Upper lobe of right lung (tissue), 1 donor: ENCODE measurements at places on chromosomes 6 and 20. TPM values are rescaled to one million over a fixed set of nuclear protein-coding genes. Genes with fewer than 3 reads are reported as not detected.

DNA sequence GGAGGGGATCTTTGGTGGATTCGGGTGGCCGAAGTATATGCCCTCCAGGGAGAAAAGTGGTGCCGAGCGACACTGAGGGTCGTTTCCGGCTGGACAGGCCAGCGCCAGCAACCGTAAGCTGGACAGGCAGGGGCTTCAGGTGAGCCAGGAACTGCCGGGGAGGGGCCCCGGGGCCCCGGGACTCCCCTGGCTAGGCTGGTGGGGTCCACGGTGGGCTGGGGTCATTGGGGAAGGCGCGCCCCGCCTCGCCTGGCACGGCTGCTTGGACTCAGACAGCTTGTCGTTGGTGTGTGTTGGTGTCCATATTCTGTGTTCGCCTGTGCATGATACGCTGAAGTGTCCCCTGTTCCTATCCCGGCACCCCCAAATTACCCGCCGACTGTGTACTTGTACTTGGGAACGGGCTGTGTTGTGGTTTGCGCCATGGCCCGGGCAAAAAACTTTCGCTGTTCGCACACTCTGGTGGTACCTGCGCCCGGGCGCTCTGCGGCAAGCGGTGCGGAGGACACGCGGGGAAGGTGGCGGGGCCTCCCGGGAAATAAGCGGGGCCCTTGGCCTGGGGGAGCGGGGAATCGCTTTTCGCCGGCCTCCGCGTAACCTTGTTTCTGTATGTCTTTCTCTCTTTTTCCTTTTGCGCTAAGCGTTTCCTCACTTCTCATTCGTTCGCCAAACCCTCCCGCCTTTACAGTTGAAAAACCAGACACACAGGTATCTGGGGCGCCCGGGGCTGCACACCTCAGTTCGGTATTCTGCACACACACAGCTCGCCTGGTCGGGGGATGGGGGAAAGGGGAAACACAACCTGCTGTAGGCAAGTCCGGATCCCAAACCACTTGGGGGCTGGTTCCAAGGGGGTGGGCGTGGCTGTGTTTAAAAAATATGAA, 3.2 kb downstream of the GNAS start:
- DNase-seq, result no peak
- H3K4me1 ChIP-seq, result peaks cover 3% of the 10 kb centered on the region
- no peaks in the 10 kb centered on the region for H3K36me3 ChIP-seq
- peaks cover 81% of the 10 kb centered on the region for H3K27me3 ChIP-seq
- H3K27ac ChIP-seq, result no peak overlapping the region

DNA sequence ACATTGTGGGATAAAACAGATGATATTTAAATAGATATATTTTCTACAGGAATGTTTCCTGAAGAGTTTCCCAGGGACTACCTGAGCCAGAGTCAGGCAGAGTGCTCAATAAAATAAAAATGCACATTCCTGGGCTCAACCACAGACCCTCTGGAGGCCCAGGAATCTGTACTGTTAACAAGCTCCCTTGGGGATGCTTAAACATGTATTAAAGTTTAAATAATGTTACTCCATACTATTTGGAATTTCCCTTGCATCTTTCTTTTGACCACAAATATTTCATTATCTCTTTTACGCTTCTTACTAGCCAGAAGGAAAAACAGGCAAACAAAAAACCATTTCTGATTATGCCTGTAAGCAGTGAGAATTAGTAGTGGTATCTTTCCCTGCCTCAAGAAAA, 42.3 kb downstream of the GPR63 start:
- H3K4me3 ChIP-seq, result no peak overlapping the region
- H3K27ac ChIP-seq, result no peak overlapping the region
- no peaks in the 10 kb centered on the region for H3K4me1 ChIP-seq
- no peaks in the 10 kb centered on the region for H3K36me3 ChIP-seq

DNA sequence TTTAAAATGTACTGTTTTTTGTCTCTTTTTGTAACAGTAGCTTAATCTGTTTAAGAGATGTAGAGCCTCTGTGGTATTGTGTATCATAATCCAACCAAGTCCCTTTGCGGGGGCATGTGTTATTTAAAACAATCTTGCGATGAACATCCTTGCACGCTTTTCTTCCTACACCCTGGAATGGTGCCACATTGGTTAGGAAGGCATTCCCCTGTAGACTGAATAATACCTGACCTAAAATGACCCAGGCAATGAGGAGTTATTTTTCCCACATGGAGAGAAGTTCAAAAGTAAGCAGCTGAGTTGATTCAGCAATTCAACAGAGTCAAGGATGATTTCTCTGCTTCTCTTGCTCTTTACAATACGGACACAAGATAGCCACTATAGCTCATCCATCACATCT, 142.0 kb upstream of the PMEPA1 start:
- H3K4me1 ChIP-seq, result no peaks in the 10 kb centered on the region
- no peak overlapping the region for H3K4me3 ChIP-seq
- H3K36me3 ChIP-seq, result no peaks in the 10 kb centered on the region
- no peak for DNase-seq
- no peaks in the 10 kb centered on the region for H3K27me3 ChIP-seq

GRCh38 chr20:57957411-57958049, 247.7 kb upstream of the PMEPA1 start:
- no peak overlapping the region for H3K4me3 ChIP-seq
- no peaks in the 10 kb centered on the region for H3K36me3 ChIP-seq
- no peak overlapping the region for H3K27ac ChIP-seq
- no peaks in the 10 kb centered on the region for H3K27me3 ChIP-seq
- H3K4me1 ChIP-seq, result no peaks in the 10 kb centered on the region
- DNase-seq, result no peak

DNA sequence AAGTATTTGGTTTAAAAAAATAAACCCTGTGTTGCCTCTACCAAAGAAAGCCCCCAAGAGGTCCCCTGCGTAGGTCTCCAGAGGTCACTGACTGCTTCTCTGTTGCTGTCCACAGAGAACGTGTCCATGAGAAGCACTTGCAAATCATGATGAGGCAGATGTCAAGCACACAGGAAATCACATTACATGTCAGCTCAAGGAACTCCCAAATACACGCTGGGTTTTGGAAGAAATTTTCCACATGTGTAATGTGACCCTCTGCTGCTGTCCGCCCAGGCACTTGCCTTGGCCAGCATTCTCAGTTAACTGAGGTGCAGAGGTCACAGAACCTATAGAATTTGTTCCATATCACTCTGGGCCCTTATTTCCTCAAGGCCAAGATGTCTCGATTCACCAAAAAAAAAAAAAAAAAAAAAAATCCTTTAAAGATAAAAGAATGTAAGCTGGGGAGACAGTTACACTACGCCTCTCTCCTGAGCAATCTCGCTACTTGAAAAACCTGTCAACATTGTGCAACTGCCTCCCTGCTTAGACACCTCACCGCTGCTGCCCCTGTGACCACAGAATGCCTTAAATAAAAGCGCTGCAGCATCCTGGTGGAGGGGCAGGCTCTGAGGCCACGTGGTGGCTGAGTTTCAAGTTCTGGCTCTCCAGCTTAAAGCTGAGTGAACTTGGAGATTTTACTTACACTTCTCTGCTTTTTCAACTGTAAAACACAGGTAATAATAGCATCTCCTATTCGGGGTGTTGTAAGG, 42.3 kb downstream of the SLC22A23 start:
- DNase-seq, result no peak
- H3K27ac ChIP-seq, result no peak overlapping the region
- no peaks in the 10 kb centered on the region for H3K36me3 ChIP-seq

GRCh38 chr6:145813285-145814034, 1.1 kb downstream of the FBXO30 start:
- H3K4me3 ChIP-seq, result peak overlapping the region; percentile 76
- H3K36me3 ChIP-seq, result no peaks in the 10 kb centered on the region
- peak overlapping the region; percentile 94 for H3K27ac ChIP-seq
- no peak for DNase-seq
- peaks cover 43% of the 10 kb centered on the region for H3K4me1 ChIP-seq

DNA sequence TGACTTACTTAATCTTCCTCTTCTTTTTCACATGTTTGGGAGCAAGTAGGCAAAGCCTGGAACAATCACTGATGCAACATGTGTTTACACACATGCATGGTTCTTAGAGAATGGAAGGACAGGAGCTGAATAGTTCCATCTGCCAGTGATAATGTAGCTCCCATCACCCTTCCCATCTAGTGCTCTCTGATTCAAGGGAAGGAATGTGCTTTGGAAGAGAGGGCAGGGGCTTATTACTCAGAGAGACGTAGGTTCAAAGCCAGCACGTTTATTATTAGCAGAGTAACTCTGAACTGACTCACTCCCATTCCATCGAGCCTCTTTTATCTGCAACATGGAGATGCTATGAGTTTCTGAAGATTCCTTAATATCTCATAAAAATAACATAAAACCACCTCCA, 211.9 kb downstream of the GMPR start:
- no peaks in the 10 kb centered on the region for H3K36me3 ChIP-seq
- DNase-seq, result no peak
- no peak overlapping the region for H3K4me3 ChIP-seq
- no peaks in the 10 kb centered on the region for H3K4me1 ChIP-seq
- H3K27ac ChIP-seq, result no peak overlapping the region

DNA sequence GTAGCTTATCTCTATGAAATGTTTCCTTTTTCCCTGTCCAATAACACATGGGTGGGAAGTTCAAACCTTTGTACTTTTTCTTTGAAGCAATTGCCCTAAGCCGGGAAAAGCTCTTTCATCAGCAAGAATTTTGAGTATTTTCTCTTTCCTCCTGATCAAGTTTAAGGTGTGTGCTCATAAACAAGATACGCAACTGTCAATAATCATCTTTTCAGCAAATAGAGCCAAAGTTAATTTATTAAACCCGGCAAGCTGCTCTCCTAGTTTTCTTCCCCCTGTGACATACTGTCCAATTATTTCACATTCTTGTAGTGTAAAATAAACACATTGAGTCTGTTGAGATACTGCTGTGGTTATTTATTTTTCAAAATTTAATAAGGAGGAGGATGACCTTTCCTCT, 194.4 kb downstream of the EDN1 start:
- no peaks in the 10 kb centered on the region for H3K4me1 ChIP-seq
- no peak overlapping the region for H3K4me3 ChIP-seq
- no peaks in the 10 kb centered on the region for H3K27me3 ChIP-seq
- no peaks in the 10 kb centered on the region for H3K36me3 ChIP-seq

- H3K27ac ChIP-seq, result no peak overlapping the region
- no peaks in the 10 kb centered on the region for H3K27me3 ChIP-seq
- DNase-seq, result no peak
- H3K36me3 ChIP-seq, result no peaks in the 10 kb centered on the region
- peak overlapping the region; percentile 8 for H3K4me3 ChIP-seq
- H3K4me1 ChIP-seq, result no peaks in the 10 kb centered on the region
These were observed 9.7 kb upstream of the CCR6 start for GRCh38 chr6:167113047-167113754.

- no peaks in the 10 kb centered on the region for H3K27me3 ChIP-seq
- H3K27ac ChIP-seq, result no peak overlapping the region
- H3K4me1 ChIP-seq, result no peaks in the 10 kb centered on the region
- no peak for DNase-seq
- H3K4me3 ChIP-seq, result no peak overlapping the region
- H3K36me3 ChIP-seq, result no peaks in the 10 kb centered on the region
These were observed 165.4 kb upstream of the CHD6 start for GRCh38 chr20:41783423-41784208.

- H3K4me3 ChIP-seq, result no peak overlapping the region
- H3K4me1 ChIP-seq, result no peaks in the 10 kb centered on the region
- H3K27ac ChIP-seq, result no peak overlapping the region
- no peak for DNase-seq
- no peaks in the 10 kb centered on the region for H3K36me3 ChIP-seq
- H3K27me3 ChIP-seq, result no peaks in the 10 kb centered on the region
These were observed 109.3 kb downstream of the DNAH8 start for GRCh38 chr6:38824243-38824894.

GRCh38 chr6:104212977-104213668, 646.6 kb downstream of the HACE1 start:
- no peaks in the 10 kb centered on the region for H3K36me3 ChIP-seq
- H3K4me1 ChIP-seq, result no peaks in the 10 kb centered on the region
- no peaks in the 10 kb centered on the region for H3K27me3 ChIP-seq
- H3K4me3 ChIP-seq, result no peak overlapping the region

DNA sequence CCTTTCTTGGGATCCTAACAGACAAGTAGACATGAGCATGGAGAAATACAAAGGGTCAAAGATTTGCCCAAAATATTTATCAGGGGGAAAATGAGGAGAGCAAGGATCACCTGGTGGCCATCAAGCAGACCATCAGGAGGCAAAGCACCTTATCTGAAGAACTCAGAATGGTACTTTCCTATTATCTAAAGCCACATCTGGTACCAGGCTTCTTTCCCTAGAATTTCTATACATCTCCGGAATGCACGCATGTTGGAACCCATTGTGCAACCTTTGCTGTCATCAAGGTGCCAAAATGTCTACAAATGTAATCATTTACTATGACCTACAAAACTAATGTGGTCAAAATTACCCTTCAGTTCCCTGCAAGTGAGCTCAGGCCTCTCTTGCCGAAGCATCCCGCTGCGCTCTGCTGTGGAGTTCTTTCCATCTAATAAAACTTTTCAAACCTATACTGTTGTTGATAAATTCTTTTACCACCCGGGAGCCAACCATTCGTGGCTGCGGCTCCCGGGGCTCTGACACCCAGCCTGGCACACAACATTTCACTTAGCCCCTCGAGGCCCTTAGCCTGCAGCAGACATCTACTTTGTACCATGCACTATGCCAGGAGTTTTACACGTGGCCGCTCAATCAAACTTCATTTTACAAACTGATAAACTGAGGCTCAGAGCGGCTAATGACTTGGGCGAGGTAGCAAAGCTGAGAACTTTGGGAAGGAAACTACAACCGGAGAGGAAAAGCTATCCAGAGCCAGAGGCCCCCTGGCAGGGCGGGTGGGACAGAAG, 3.8 kb upstream of the CPXM1 start:
- H3K27me3 ChIP-seq, result peaks cover 85% of the 10 kb centered on the region
- no peaks in the 10 kb centered on the region for H3K36me3 ChIP-seq
- H3K4me1 ChIP-seq, result peaks cover 12% of the 10 kb centered on the region

GRCh38 chr6:74967821-74968220, 238.0 kb downstream of the COL12A1 start:
- no peak overlapping the region for H3K4me3 ChIP-seq
- no peaks in the 10 kb centered on the region for H3K27me3 ChIP-seq
- no peaks in the 10 kb centered on the region for H3K36me3 ChIP-seq
- DNase-seq, result no peak

DNA sequence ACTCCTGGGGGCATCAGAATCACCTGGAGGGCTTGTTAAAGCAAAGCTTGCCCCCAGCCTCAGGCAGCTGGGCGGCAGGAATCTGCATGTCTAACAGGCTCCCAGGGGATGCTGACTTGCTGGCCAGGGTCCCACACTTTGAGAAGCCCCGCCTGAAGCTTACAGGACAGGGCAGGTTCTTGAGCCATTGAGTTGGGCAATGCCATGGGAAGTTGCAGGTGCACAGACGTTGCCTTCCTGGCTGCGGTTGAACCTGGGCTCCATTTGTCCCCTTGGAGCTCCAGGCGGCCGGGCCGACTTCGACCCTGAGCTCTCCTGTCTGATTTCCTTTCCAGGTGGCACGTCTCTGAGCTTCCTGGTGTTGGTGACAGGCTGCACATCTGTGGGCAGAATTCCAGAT, 46.8 kb downstream of the SYNJ2 start:
- no peaks in the 10 kb centered on the region for H3K36me3 ChIP-seq
- H3K4me1 ChIP-seq, result peaks cover 39% of the 10 kb centered on the region
- no peak overlapping the region for H3K27ac ChIP-seq
- peak; percentile 45 for DNase-seq
- no peaks in the 10 kb centered on the region for H3K27me3 ChIP-seq

The KCNK16 gene
- total RNA-seq, result not detected

The VARS1 gene
- 53.0 TPM for total RNA-seq

The MUC21 gene
- total RNA-seq, result 1.1 TPM

The CTAGE9 gene
- total RNA-seq, result not detected

The RNF217 gene
- total RNA-seq, result 29.2 TPM

The LY6G6F gene
- total RNA-seq, result not detected
